ENCODE measurements at places on chromosomes 11 and 22. TPM values are rescaled to one million over a fixed set of nuclear protein-coding genes. Genes with fewer than 3 reads are reported as not detected.

DNA sequence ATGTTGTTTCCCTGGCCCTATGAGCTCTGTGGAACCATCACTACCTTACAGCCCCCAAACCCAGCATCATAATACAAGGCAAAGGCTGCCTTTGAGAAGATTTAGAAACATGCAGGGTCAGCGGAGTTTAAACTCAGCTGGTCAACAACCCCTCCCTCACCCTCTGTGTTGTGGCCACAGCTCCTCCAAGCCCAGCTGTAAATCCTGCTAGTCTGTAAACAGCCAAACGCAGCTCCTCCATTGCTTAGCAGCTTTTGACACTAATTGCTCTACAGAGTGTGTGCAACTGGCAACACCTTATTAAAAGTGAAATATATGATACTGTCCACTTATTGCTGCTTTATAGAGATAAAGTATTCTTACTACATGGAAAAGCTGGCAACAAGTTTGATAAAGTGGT, 29.1 kb downstream of the OPCML start:
- no peaks in the 10 kb centered on the region for H3K36me3 ChIP-seq
- DNase-seq, result no peak
- H3K27me3 ChIP-seq, result no peaks in the 10 kb centered on the region

- no peak for DNase-seq
- H3K4me3 ChIP-seq, result no peak overlapping the region
- H3K4me1 ChIP-seq, result peaks cover 12% of the 10 kb centered on the region
- no peak overlapping the region for H3K27ac ChIP-seq
- no peaks in the 10 kb centered on the region for H3K36me3 ChIP-seq
Measured at GRCh38 chr11:28049338-28050216, 58.4 kb downstream of the KIF18A start.

DNA sequence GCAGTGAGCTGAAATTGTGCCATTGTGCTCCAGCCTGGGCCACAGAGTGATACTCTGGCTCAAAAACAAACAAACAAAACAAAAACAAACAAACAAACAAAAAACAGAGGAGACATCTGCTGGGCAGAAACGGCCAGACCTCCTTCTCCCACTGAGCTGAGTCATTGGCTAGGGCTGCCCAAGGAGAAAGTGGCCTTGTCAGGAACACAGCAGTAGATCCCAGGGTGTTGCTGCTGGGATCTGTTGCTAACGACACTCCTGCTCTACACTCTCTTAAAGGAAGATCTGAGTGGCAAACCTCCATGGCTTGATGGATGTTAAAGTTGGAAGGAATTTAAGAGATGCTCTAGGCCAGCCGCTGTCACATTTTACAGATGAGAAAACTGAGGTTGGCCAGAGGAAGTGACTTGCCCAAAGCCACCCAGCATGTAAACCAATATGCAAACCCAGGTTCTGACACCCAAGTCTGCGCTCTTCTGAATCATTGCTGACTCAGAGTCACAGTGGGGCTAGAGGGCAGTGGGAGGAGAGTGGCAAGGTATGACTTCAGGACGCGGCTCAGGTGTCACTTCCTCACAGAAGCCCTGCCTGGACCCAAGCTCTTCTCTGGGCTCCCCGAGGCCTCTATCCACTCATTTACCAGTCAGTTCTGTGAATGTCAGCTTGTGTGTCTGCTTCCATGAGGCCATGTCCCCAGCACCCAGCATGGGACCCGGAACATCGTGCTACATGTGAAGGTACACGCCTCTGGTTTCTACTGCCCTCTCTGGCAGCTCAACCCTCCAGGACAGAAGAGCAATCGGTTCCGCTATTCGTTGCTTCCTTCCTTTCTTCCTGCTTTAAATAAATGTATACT, 11.3 kb upstream of the GDPD5 start:
- DNase-seq, result no peak
- no peak overlapping the region for H3K4me3 ChIP-seq
- peaks cover 12% of the 10 kb centered on the region for H3K4me1 ChIP-seq
- peaks cover 11% of the 10 kb centered on the region for H3K27me3 ChIP-seq
- H3K36me3 ChIP-seq, result no peaks in the 10 kb centered on the region
- H3K27ac ChIP-seq, result no peak overlapping the region

DNA sequence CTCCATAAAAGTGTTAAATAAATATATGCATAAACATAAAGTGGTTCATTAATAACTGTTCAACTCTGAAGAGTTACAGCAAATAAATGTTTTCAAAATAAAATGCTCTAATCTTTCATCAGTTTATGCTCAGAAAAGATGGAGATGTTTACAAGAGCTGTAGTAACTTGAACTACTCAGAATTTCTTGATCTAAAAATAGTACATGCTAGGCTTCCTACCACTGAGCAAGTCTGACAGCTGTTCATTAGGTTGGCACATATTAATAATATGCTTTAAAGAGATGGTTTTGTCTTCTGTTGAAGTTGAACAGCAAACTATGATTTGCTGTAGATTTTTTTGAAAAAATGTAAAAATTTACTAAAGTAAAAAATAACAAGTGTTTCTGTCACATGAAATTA, 10.8 kb upstream of the SLN start:
- no peaks in the 10 kb centered on the region for H3K4me1 ChIP-seq
- peaks cover 29% of the 10 kb centered on the region for H3K27me3 ChIP-seq
- no peak overlapping the region for H3K27ac ChIP-seq
- H3K4me3 ChIP-seq, result no peak overlapping the region
- no peaks in the 10 kb centered on the region for H3K36me3 ChIP-seq
- DNase-seq, result no peak

GRCh38 chr11:135022454-135022853, 610.4 kb upstream of the B3GAT1 start:
- H3K36me3 ChIP-seq, result no peaks in the 10 kb centered on the region
- DNase-seq, result no peak
- peaks cover 6% of the 10 kb centered on the region for H3K4me1 ChIP-seq

DNA sequence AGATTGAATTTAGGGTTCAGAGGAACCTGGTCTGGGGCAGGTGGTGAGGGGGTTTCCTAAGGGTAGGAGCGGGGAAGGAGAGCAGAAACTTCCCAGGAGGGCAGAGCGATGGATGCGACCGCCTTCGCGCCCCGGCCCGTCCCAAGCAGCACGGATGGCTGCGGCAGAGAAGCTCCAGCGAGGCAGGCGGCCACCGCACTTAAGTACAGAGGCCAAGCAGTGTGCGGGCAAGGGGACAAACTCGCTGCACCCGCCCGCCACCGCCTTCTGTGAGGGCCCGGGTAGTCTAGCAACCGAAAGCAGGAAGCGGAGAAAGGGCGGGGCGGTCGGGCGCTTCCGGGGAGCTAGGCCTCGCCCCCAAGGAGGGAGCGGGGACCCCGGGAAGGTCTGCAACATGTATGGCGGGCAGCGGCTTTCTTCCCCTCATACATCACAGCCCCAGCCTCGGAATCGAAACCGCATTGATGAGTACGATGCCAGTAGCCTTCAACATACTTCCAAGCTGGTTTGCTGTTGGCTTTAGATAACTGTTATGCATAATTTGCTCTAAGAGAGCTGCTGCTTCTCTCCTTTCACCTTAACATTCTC, at the start of gene AGBL2:
AGBL2 (minus strand) TSS at position 288 of the 588 bp plus-strand sequence. CDS start 719 bp downstream, outside the sequence.
- peak within 1 kb of the TSS; percentile 79 for H3K27ac ChIP-seq
- peaks cover 6% of the 10 kb centered on the region for H3K4me1 ChIP-seq
- H3K4me3 ChIP-seq, result peak within 1 kb of the TSS; percentile 77
- no peaks in the 10 kb centered on the region for H3K27me3 ChIP-seq

- no peaks in the 10 kb centered on the region for H3K36me3 ChIP-seq
- peaks cover 47% of the 10 kb centered on the region for H3K27me3 ChIP-seq
- H3K4me1 ChIP-seq, result no peaks in the 10 kb centered on the region
Measured at GRCh38 chr11:118342503-118343161, at the start of gene CD3D. Gene CD3D, minus strand, starts transcription at chr11:118342705. Its CDS starts 98 bp downstream, at chr11:118342607.

GRCh38 chr11:95702526-95702925, 87.1 kb downstream of the FAM76B start:
- H3K4me3 ChIP-seq, result no peak overlapping the region
- peaks cover 5% of the 10 kb centered on the region for H3K27me3 ChIP-seq
- H3K4me1 ChIP-seq, result peaks cover 26% of the 10 kb centered on the region
- no peak for DNase-seq
- H3K27ac ChIP-seq, result peak overlapping the region; percentile 79

Gene SLC17A6
- not detected for total RNA-seq

DNA sequence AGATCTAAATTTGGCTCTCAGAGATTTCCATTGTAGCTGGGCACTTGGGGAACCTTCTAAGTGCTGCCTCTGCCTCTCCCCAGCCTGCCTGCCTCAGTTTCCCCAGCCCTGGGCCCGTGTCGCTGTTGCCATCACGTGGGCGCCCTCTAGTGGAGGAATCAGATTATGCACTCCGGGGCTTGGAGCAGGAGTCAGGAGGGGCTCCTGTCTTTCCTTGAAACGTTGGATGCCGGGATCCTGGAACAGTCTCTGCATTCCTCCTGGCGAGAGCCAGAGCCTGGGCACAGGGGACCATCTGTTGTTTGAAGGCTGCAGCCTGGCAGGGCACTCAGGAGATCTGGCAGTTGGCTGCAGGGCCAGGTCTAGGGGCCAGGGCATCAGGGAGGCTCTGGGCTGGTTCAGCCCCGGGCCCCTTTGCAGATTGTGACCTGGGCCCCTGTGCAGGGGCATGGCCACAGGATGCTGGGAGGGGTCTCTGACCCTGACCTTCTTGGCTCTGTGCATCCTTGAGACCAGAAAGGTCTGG, 71.6 kb downstream of the LRP5 start:
- H3K27ac ChIP-seq, result peak overlapping the region; percentile 98
- no peaks in the 10 kb centered on the region for H3K27me3 ChIP-seq
- peaks cover 61% of the 10 kb centered on the region for H3K4me1 ChIP-seq

Gene NLRP14
- total RNA-seq, result not detected

DNA sequence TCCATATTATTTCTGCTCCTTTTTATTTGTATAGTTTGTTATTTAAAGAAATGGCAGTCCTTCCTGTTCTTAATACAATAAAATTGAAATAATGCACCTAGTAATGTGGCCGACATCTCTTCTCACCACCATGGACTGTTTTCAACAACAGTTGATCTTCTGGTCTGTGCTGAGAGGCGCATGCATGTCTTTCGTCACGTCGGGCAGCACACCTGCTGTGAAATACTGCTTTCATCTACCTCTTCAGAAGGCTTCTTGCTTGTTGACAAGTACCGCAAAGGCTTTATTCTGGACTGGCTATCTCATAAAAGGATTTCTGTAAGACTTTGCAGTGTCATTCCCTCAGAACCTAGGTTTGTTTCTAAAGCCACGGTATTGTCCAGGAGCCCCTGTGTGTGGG, 13.9 kb upstream of the MYO18B start:
- DNase-seq, result no peak
- no peaks in the 10 kb centered on the region for H3K36me3 ChIP-seq
- H3K27ac ChIP-seq, result no peak overlapping the region
- no peak overlapping the region for H3K4me3 ChIP-seq

Gene NRIP3
- total RNA-seq, result 0.97 TPM

DNA sequence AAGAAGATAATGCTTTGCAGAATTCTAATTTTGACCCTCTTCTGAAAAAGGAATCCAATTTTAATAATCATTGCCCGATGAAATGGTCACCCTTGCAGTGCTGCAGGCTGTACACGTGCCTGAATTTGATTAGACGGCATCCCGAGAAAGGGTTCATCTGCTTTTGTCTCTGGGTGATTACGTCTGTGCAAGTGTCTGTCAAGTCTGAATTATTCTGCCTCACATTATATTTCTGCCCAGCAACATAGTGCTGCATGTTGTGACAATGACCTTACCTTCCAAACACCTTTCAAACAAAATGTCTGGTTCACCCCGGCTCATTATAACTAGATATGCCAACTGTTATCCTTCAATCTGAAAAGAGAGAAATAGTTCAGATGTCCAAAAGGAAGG, 164.1 kb downstream of the MAML2 start:
- H3K27ac ChIP-seq, result no peak overlapping the region
- DNase-seq, result no peak
- peaks cover 4% of the 10 kb centered on the region for H3K36me3 ChIP-seq
- no peaks in the 10 kb centered on the region for H3K27me3 ChIP-seq
- H3K4me3 ChIP-seq, result no peak overlapping the region

DNA sequence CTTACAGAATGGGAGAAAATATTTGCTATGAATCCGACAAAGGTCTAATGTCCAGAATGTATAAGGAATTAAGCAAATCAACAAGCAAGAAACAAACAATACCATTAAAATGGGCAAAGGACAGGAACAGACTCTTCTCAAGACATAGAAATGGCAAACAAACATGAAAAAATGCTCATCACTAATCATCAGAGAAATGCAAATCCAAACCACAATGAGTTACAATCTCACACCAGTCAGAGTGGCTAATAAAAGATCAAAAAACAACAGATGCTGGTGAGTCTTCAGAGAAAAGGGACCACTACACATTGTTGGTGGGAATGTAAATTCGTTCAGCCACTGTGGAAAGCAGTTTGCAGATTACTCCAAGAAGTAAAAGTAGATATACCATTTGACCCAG, 382.0 kb upstream of the ANO3 start:
- H3K4me1 ChIP-seq, result no peaks in the 10 kb centered on the region
- H3K4me3 ChIP-seq, result no peak overlapping the region
- no peak for DNase-seq
- peaks cover 6% of the 10 kb centered on the region for H3K27me3 ChIP-seq
- no peak overlapping the region for H3K27ac ChIP-seq
- no peaks in the 10 kb centered on the region for H3K36me3 ChIP-seq

DNA sequence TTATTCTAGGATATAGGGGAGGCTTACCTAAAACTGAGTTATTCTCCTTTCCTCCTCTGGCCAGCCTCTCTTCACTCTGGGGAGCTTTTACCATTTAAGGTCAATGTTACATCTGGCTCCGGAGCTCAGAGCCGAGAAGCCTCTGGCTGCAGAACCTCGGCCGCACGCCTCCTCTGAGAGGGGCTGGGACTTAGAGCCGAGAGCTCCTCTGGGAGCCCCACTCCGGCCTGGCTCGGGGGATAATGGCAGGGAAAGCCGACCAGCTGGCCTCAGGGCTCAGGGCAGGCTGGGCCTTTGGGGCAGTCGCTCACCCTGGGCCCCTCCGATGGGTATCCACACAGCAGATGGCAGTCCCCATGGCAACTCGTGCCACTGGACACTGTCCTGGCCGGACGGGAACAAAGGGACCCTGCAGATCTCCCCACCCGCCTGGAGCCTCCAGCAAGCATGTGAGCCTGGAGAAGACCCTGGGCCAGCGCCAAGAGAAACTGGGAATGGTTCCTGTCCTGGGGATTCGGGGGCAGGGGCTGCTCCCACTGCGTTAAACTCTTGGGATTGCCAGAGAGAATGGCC, at the start of gene IRAG1:
IRAG1 (minus strand) TSS at position 247 of the 573 bp plus-strand sequence; CDS start at position 94, 153 bp downstream.
- peaks cover 42% of the 10 kb centered on the region for H3K4me1 ChIP-seq
- no peaks in the 10 kb centered on the region for H3K27me3 ChIP-seq
- H3K4me3 ChIP-seq, result peak within 1 kb of the TSS; percentile 76
- peak within 1 kb of the TSS; percentile 91 for H3K27ac ChIP-seq

Gene AKIP1
- total RNA-seq, result 28.8 TPM

Measured in osteocyte (in vitro differentiated cells).